ENCODE measurements at places on chromosomes 2 and 18. TPM values are rescaled to one million over a fixed set of nuclear protein-coding genes. Genes with fewer than 3 reads are reported as not detected.

The ERBB4 gene
- total RNA-seq: 10.2 TPM

The ALPG gene
- total RNA-seq: not detected

The SERPINB5 gene
- total RNA-seq: 25.7 TPM

The RAX gene
- total RNA-seq: not detected

The ALK gene
- 0.36 TPM for total RNA-seq

The EMILIN1 gene
- total RNA-seq: 65.8 TPM

The CPO gene
- total RNA-seq: not detected

Measured in ureter (tissue), 1 donor.